Fibroblast of skin of right quadriceps (primary cell): ENCODE measurements at places on chromosomes 3 and 15.

DNA sequence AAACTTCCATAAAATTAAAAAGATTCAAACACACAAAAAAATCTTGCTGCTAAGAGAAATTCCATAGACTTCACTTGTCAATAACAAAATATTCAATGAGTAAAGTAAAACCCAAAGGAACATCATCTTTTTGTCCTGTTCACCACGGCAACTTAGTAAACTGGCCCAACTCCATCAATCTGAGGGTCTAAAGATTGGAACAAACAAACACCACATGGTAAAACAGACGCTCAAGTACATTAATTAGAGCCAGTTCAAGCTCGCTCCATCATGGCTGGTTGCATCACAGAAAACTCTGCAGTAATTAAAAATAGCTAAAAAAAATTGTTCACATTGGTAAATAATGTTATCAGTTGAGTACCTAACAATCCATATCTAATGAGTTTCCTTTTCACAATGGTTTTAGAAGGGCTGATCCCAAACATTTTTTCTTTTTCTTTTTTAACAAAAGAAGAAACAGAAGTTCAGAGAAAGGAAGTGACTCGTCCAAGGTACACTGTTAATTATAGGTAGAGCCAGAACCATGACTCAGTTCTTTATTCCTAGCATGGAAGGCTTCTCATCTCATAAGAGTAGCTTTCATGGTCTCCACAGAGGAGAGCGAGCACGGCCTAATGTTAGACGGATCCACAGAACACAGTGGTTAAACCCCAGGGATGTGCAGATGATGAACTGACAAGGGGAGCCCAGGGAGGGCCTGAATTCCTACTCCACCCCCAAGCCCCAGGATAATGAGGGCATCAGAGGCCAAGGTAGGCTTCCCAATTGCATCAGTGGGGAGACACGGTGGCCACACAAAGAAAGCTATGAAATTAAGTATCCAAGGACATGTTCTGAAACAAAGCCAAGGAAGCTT is 79.2 kb upstream of the ARHGEF3 start:
- no peak for DNase-seq

- no peak for DNase-seq
Observed at GRCh38 chr15:71455878-71456277, 340.6 kb downstream of the THSD4 start.

GRCh38 chr3:143668924-143669790 is 179.1 kb downstream of the SLC9A9 start:
- DNase-seq: no peak

DNA sequence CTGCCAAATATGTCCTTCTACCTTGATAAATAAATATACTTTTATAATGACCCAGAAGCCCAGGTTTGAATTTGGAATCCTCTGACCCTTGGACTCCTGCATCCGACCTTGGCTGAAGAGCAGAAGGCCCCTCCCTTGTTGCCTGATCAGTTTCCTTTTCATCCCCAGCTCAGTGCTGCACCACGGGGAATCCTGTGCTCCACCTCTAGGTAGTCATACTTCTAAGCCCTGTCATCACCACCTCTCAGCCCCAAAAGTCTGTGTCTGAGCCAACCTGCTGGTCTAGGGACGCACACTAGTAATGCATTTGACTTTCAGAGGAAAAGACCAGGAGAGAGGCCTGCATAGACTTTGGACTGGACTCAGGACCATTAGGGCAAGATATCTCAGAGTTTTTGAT is 310.6 kb downstream of the NLGN1 start:
- no peak for DNase-seq

DNA sequence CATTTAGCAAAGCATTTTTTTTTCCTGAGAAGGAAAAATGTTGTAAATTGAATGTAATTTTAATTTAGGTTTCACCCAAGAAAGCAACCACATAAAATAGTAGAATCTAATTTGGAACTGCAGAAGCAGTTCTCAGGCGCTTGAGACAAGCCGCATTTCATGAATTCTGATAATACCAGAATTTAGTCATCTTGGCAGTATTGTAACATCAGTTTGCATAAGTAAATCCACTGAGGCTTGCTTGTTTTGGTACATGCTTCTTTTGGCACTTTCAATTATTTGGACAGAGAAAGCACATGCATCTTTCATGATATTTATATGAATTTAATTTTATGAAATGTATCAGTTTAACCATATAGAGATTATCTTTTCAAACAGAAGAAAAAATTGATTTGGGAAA is 389.7 kb upstream of the ROBO1 start:
- DNase-seq: no peak

- DNase-seq: no peak
Observed at GRCh38 chr15:88125576-88125975, 131.0 kb downstream of the NTRK3 start.

- DNase-seq: peak; percentile 98
Observed at GRCh38 chr3:111751961-111752360, 107.1 kb upstream of the PHLDB2 start.

DNA sequence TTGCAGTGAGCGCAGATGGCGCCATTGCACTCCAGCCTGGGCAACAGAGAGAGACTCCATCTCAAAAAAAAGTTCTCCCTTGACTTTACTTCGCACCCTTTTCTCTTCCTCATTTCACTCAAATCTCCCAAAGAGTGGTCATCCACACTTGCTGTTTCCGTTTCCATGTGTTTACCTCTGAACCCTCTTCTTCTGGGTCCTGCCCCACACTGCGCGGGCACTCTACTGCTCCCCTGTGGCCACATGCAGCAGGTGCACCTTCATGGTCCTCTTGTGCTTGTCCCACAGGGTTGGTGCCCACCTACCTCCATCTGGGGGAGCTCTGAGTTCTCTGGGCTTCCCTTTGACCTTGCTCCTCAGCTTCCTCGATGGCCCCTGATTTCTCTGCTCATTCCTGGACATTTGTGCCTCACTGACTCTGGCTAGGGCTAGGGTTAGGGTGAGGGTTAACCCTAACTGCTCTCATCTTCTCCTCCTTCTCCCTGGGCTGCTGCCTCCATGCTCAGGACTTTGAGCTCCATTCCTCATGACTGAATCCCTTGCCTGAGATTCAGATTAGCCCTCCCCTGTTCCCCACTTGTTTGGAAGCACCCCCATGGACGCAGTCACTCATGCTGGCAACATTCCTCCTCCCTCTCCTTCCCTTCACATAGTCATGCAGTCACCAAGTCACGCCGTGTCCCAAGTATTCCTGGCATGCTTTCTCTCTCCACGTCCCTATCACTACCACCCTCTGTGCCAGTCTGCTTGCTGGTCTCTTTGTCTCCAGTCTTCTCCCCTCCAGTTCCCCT is 26.6 kb upstream of the KY start:
- DNase-seq: no peak

GRCh38 chr3:170062769-170063168 is 25.0 kb downstream of the GPR160 start:
- DNase-seq: no peak

DNA sequence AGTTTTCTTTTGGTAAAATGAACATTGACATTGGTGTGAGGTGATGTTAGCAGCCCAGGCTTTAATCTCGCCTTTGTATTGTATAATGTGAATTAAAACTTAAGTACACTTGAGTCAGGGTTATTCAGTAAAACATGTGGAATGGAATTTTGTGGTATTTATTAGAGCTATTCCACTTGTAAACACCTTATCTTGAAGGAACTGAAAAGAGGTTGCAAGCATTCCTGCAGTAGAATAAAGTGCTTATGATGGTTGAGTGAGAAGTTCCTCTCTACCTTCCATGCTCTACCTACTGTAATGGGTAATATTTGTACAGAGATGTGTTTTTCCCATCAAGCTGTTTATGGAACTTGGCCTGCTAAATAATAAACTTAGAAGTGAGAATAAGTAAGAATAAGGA is 36.1 kb downstream of the HMG20A start:
- no peak for DNase-seq

DNA sequence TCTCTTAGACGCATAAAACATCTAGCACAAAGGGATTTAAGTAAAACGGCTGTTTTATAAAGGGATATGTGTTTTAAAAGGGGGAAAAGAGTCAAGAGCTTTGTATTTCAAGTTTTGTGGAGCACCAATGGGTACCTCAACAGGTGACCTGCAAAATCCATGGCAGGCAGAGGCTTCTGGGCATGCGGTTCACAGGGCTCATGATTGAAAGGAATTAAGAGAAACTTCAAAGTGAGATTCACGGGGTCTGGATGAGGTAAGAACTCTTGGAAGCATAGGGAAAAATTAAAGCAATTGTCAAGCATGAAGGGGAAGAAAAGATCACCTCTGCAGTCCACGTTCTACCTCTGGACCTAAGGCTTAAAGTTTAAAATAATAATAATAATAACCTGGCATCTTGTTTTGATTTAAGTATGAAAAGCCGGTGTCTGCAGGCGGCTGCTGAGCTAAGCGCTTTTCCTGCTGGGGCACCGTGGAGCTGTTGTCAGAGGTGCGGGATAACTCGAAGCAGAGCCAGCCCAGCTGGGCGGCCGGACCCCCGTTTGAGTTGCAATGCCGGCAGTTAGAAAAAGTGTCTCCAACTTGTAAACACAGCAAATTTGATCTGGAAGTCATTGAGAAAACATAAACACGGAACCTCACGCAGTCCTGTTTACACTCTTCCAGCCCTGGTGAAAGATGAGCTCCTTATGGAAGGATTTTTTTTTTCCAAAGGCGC is 40.5 kb downstream of the HES1 start:
- no peak for DNase-seq
